ENCODE measurements at places on chromosomes 11 and 22. TPM values are rescaled to one million over a fixed set of nuclear protein-coding genes. Genes with fewer than 3 reads are reported as not detected.

The FAM83F gene
- total RNA-seq: under 0.01 TPM

The ACR gene
- total RNA-seq: 0.34 TPM

The FLRT1 gene
- not detected for total RNA-seq

The CASP5 gene
- not detected for total RNA-seq

The KRTAP5-2 gene
- total RNA-seq: not detected

The FBXO3 gene
- 56.8 TPM for total RNA-seq

The OR4B1 gene
- total RNA-seq: not detected

The TSPO gene
- total RNA-seq: 465 TPM

The BARX2 gene
- total RNA-seq: not detected

The NAALAD2 gene
- 0.33 TPM for total RNA-seq

DNA sequence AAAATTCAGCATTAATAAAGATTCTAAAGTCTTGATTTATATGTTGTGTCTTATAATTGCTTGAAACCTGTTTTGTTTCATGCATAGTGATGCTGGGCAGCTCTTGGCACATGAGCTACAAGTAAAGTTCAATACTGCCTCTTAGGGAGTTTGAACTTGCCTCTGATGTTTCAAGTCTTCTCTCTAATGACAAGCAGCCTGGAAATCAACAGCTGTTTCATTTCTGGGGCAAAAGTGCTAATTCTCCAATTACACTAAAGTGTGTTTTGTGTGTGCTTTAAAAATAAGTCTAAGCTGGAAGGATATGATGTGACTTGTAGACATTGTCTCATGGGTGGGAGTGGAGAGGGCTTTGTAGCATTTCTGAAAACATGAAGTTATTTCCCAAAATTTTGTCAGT is 23.7 kb upstream of the SESN3 start:
- no peak for DNase-seq

GRCh38 chr11:60942970-60943565 is 8.9 kb downstream of the SLC15A3 start:
- DNase-seq: no peak

- no peak for DNase-seq
Observed at GRCh38 chr11:34510673-34511072, 2.9 kb downstream of the ELF5 start.

DNA sequence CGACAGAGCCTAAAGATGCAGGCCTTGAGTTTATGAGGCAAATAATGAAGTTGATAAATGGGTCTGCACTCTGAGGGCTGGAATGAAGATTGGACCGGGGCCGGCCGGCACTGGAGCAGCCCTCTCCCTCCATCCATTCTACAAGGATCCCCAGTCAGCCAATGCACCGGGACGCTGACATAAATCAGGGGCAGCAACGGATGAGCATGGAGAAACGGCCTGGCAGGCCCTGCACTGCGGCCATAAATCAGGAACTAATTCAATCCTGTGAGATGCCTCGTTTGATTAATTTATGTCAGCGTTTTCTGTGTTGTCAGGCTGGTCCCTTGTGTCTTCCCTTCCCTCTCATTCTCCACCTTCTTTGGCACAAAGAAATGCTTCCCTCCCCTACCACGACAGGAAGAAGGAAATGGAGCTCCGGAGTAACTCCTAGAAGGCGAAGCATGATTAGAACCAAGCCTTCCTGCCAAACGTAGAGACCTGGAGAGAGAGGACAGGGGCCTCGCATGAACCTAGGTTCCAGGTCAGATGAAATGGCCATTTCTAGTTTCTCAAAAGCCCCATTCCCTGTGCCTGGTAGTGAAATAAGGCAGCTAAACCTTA is 358.4 kb downstream of the OPCML start:
- no peak for DNase-seq

GRCh38 chr11:93719310-93719709 is 22.0 kb downstream of the TAF1D start:
- DNase-seq: no peak

DNA sequence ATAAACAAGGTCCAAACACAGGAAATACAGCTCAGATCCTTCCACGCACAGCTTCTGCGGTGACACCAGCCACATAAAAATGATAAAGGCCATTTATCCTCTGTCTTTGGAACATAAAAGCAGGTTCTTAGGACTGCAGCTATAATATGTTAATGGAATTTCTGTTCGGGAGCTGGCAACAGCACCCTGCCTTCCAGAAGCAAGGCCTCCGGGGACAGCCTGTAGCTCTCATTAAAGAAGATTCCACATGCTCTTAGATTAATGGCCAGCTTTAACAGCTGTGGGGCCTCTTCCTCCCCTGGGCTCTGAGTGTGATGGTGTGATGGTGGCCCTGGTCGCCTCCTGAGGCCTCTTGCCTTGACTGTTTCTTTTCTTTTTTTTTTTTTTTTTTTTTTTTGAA is 137.3 kb downstream of the CACNA1I start:
- no peak for DNase-seq

GRCh38 chr11:23865341-23865975 is 631.4 kb upstream of the LUZP2 start:
- DNase-seq: no peak

GRCh38 chr22:38823637-38824036 is 20.2 kb downstream of the NPTXR start:
- DNase-seq: no peak

- DNase-seq: no peak
Observed at GRCh38 chr11:134576721-134577171, 164.7 kb upstream of the B3GAT1 start.

GRCh38 chr11:78370406-78371172 is 47.0 kb downstream of the GAB2 start:
- peak; percentile 31 for DNase-seq

DNA sequence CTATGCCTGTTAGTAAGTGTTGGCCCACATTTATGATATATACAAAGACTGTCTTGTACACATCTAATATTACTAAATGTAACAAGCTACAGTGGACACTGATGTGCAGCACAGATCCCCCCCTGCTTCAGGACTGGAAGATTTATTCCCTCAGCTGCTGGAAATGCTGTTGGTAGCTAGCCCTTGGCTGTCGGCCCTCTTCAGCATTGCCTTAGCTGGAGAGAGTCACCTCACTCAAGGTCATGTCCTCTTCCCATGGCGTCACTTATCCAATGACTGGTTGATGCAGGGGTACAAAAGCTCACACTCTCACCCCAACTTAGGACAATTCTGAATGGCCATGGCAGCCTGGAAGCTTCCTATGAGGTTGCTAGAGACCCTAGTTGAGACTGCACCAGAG is 312.7 kb downstream of the SOX6 start:
- DNase-seq: no peak

GRCh38 chr11:102251423-102251822 is 65.9 kb upstream of the BIRC3 start:
- no peak for DNase-seq

- DNase-seq: peak; percentile 77
Observed at GRCh38 chr11:57325735-57326048, 940 bp upstream of the TNKS1BP1 start.

DNA sequence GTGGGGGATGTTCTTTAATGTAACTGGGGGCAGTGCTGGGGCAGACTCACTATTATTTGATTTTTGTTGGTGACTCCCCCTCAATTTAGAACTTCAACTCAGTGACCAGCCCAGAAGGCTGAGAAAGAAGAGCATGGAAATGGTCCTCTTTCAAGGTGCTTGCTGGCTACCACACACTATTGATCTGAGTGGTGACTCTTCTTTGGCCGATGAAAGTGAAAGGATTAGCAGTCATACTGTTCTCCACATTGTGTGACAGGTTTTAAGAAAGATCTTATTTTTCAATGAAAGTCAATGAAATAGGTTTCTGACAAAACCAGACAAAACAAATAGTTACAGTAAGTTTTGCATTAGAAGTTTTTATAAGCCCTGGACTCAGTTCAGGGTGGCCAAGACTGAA is 29.9 kb downstream of the NLRP14 start:
- no peak for DNase-seq

DNA sequence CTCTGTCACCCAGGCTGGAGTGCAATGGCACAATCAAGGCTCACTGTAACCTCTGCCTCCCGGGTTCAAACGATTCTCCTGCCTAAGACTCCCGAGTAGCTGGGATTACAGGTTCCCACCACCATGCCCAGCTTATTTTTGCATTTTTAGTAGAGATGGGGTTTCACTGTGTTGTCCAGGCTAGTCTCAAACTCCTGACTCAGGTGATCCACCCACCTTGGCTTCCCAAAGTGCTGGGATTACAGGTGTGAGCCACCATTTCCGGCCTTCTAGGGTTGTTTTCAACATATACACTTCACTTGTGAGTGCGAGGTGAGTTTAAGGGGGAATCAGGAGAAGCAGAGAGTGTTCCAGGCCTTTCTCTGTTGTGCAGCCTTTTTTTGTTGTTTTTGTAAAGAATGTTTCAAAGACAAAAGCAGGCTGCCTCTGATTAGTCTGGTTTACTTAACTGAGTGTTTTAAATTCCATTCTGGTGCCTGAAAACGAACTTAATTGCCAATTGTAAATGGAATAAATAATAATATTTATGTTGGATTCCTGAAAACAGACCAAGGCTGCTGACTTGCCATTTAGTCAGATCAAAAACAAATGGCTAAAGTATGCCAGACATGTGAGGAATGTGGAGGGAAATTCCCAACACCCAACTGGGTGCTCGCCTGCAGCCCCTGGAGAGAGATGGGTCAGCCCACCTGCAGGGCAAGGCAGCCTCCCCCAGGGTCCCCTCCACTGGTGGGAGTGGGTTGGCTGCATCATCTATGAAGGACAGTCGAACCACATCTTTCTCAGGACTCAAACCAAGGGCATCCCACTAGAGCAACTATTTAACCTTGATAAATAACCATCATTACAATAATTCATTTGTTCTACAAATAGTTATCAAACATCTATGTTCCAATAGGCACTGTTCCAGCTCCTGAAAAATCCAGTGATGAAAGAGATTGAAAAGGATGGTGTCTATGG is 4.6 kb upstream of the RANGAP1 start:
- peak; percentile 78 for DNase-seq

- DNase-seq: no peak
Observed at GRCh38 chr11:76626921-76627401, 43.6 kb downstream of the LRRC32 start.

DNA sequence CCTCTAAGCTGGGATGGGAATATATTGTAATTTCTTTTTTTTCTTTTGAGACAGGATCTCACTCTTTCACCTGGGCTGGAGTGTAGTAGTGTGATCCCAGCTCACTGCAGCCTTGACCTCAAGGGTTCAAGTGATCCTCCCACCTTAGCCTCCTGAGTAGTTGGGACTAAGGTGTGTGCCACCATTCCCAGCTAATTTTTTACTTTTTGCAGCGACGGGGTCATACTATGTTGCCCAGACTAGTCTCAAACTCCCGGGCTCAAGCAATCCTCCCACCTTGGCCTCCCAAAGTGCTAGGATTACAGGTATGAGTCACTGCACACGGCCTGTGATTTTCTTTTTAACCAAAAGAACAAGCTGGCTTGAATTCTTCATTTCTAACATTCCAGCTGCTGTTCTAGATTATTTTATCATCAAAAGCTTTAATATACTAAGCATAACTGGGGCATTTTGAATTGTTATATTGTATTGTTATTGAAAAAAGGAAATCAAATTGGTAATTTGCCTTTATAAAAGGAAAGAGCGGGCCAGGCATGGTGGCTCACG is 26.8 kb upstream of the PPP2R1B start:
- DNase-seq: no peak

GRCh38 chr11:133712051-133712560 is 133.2 kb downstream of the SPATA19 start:
- no peak for DNase-seq

DNA sequence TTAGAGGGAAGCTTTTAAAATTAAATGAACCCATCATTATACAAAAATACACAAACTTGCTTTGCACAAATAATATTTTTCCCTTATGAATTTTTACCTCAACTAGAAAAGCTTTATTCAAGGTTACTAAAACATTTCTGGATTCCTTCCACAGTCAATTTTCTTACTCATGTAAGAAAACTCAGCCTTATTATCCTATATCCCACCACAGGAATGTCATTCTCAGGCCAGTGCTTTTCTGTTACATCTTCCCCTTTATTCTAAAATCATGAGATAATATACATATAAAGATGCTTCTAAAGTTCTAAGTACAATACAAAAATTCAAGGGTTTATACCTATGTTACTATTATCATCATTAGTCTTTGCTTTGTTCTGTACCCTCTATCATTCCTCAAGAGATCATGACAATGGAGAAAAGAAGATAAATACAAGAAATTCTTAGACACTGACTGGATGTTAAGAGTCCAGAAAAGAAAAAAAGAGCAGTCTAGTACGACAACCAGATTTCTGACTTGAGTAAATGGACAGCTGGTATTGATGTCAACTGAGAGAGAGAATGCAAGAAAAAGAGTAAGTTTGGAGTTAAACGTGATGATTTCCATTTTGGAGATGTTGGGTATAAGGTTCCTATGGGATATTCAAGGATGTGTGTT is 60.3 kb downstream of the MTMR2 start:
- DNase-seq: no peak

DNA sequence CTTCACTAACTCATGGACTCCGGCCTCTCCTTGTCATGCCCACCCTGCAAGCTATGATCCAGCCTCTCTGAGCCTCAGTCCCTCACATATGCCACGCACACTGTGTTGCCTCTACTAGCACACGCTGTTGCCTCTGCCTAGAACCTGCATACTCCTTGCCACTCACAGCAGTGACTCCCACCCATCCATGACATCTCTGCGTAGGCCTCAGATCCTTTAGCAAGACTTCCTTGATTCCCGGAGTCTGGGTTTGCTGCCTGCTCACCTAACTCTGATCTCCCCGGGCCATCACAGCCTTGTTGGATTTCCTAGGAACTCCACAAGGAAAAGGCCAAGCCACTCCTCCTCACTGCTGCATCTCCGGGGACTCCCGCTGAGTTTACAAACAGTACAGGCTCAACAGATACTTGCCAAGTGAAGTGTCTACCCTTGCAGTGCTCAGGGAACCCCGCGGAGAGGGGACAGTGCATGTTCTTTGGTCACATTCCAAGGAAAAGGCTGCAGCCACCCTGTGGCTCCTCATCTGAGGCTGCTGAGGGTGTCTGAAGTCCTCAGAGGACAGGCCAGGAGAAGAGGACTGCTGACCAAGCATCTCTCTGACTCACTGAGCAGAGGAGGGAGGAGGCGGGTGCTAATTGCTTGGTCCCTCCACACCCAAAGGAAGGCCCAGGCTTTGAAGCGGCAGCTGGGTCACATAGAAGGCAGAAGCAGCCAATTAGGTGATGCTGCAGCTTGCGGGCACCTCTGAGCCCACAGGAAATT is 42.4 kb upstream of the NAV2 start:
- DNase-seq: no peak

GRCh38 chr11:117333917-117334316 is 6.3 kb downstream of the CEP164 start:
- DNase-seq: no peak

- no peak for DNase-seq
Observed at GRCh38 chr22:21043860-21044535, 1.7 kb upstream of the LRRC74B start.

- DNase-seq: no peak
Observed at GRCh38 chr11:47593492-47593933, 698 bp downstream of the C1QTNF4 start.

DNA sequence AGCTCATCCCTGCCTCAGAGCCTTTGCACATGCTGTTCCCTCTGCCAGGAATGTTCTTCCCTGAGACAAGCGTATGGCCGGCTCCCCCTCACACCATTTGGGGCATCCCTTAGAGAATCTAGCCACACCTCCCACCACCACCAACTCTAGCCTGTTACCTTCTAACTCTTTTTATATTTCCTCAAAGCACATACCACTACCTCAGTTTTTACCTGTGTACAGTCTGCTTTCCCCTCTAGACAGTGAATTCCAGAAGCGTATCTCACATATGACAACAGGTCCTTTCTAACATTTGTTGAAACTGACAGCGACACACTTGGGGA is 75.1 kb upstream of the ARFGAP3 start:
- DNase-seq: no peak

- peak; percentile 98 for DNase-seq
Observed at GRCh38 chr11:19676475-19677380, 35.9 kb upstream of the NAV2 start.
